ENCODE measurements at places on chromosomes 13 and 19.

- no peak for DNase-seq
Observed at GRCh38 chr19:6269101-6269886, 10.5 kb downstream of the MLLT1 start.

- no peak for DNase-seq
Observed at GRCh38 chr19:11096210-11096841, 7.1 kb downstream of the LDLR start.

- DNase-seq: peak; percentile 15
Observed at GRCh38 chr13:33610438-33611120, 207.4 kb upstream of the RFC3 start.

DNA sequence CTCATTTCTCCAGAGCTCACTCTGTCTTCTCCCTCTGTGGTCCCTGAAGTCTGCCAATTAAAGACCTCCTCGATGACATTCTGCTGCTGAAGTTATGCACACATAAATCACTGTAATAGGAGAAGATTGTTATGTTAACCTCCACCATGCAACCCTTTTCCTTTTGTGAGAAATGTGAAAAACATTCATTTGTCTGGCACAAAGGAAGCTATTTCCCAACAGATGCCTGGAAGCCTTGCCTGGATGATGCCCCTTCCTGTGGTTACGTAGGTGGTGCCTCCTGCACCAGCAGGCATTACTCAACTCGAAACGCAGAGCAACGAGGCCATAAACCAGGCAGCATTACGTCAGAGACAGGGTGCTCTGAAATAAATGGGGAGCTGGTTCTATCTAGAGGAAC, 327.4 kb upstream of the ZNF507 start:
- no peak for DNase-seq

DNA sequence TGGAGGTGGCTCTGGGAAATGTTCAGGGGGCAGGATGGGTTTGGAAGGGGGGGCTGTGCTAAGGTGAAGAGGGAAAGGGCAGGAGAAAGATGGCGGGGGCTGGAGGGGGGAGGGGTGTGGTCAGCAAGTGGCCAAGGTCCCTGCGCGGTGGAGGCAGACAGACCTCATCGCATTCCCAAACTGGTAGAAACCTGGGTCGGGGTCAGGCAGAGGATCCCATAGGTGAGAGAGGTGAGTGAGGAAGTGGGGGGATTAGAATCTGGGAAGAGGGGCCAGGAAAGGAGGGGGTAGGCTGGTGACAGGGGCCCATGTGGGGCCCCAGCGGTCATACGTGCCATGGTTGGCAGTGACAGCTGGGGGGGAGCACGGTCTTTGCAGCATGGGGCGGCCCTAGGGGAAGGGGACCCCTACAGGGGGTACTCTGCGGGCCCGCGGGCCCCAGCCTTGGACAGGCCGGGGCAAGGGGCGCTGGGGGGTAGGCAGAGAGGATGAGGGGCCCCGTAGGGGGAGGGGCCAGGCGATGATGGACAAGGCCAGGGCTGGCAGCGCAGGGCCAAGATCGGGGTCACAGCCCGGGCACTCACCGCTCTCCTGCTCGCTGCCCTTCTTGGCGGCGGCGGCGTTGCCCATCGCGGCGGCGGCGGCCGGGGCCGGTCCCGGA, 514 bp downstream of the PRKACA start:
- DNase-seq: no peak

- no peak for DNase-seq
Observed at GRCh38 chr13:109840201-109840892, 54.0 kb upstream of the IRS2 start.

DNA sequence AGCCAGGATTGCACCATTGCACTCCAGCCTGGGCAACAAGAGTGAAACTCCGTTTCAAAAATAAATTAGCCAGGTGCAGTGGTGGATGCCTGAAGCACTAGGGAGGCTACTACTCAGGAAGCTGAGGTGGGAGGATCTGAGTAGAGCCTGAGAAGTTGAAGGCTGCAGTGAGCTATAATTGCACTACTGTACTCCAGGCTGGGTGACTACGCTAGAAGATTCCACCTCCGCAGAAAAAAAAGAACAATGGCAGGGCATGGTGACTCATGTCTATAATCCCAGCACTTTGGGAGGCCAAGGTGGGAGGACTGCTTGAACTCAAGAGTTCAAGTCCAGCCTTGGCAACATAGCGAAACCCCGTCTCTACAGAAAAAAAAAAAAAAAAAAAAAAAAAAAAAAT, 20.5 kb downstream of the HAUS8 start:
- no peak for DNase-seq
